ENCODE measurements at places on chromosomes 7 and 10. TPM values are rescaled to one million over a fixed set of nuclear protein-coding genes. Genes with fewer than 3 reads are reported as not detected.

Gene LAMB4
- total RNA-seq, result 0.12 TPM

Gene GPR37
- 0.30 TPM for total RNA-seq

Gene CELF2
- 7.6 TPM for total RNA-seq

Gene TRPV5
- total RNA-seq, result not detected

Gene ACHE
- not detected for total RNA-seq

Gene OR13A1
- total RNA-seq, result not detected

Gene FOXP2
- total RNA-seq, result 0.08 TPM

Gene PRPS1L1
- total RNA-seq, result not detected

Gene SEMA3D
- 17.9 TPM for total RNA-seq

Gene OR2A42
- total RNA-seq, result not detected

Gene HABP2
- total RNA-seq, result not detected

Gene HKDC1
- 0.35 TPM for total RNA-seq

Gene DCLRE1C
- 19.0 TPM for total RNA-seq

Gene ITGB8
- total RNA-seq, result 21.0 TPM

Gene RAMP3
- total RNA-seq, result not detected

Gene IGFBP3
- 73.8 TPM for total RNA-seq

Gene HMX2
- not detected for total RNA-seq

Gene TEX47
- not detected for total RNA-seq

Gene TMEM196
- total RNA-seq, result not detected

Gene CYP26C1
- total RNA-seq, result 0.23 TPM

Gene OR2A14
- not detected for total RNA-seq

Gene CPN1
- not detected for total RNA-seq

Gene MOGAT3
- total RNA-seq, result not detected

Gene TMEM270
- total RNA-seq, result not detected

Gene PALD1
- 1.1 TPM for total RNA-seq
